ENCODE measurements at places on chromosomes 5 and 9. TPM values are rescaled to one million over a fixed set of nuclear protein-coding genes. Genes with fewer than 3 reads are reported as not detected.

PIGO gene
- total RNA-seq = 19.7 TPM

PLAC8L1 gene
- total RNA-seq = not detected

BSPRY gene
- 5.2 TPM for total RNA-seq

GRCh38 chr5:125049721-125050702, 303.6 kb upstream of the ZNF608 start:
- H3K4me1 ChIP-seq = no peaks in the 10 kb centered on the region
- no peaks in the 10 kb centered on the region for H3K27me3 ChIP-seq
- no peak overlapping the region for H3K27ac ChIP-seq
- DNase-seq = no peak
- no peak overlapping the region for H3K4me3 ChIP-seq

DNA sequence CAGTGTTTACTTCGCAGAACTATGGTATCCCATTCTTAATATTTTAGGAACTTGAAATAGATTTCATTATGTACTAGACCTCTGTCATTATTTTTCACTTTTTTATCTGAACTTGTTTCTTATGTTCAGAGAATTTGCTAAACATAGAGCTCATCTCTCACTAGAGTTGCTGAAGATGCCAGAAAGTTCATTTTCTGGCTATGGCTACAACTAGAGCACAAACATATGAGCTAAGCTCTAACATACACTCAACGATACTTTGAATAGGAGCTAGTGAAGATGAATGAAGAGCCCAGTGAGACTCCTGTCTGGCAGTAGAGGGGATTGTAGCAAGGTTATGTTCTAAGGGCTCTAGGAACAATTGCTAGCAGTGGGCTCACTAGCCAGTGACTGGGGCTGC, 582.2 kb downstream of the KIF4B start:
- H3K27ac ChIP-seq = no peak overlapping the region
- H3K4me3 ChIP-seq = no peak overlapping the region
- H3K27me3 ChIP-seq = no peaks in the 10 kb centered on the region
- no peaks in the 10 kb centered on the region for H3K4me1 ChIP-seq
- no peaks in the 10 kb centered on the region for H3K36me3 ChIP-seq
- no peak for DNase-seq

DNA sequence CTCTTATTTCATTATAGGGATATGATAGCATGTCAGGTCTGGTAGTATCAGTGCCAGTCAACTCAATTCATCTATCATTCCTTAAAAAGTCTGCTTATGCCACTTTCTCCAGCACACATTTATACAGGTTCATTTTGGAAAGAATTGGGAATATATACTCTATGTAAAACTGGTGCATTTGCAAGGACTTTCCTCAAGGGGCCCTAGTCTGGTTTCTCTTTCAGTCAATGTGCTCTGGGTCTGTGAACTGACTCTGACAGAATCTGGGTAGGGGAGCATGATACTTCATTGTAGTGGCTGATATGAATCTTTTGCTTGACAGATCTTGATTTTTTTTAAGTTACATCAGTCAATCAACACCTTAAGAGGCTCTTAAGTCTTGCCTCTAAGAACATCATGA, 313.9 kb downstream of the HTR1A start:
- H3K36me3 ChIP-seq = no peaks in the 10 kb centered on the region
- H3K4me3 ChIP-seq = no peak overlapping the region
- no peaks in the 10 kb centered on the region for H3K4me1 ChIP-seq
- H3K27ac ChIP-seq = no peak overlapping the region
- no peak for DNase-seq

GRCh38 chr5:174553556-174553955, 170.8 kb upstream of the MSX2 start:
- no peaks in the 10 kb centered on the region for H3K4me1 ChIP-seq
- H3K27ac ChIP-seq = no peak overlapping the region
- no peak overlapping the region for H3K4me3 ChIP-seq
- DNase-seq = peak; percentile 25
- peaks cover 5% of the 10 kb centered on the region for H3K27me3 ChIP-seq
- no peaks in the 10 kb centered on the region for H3K36me3 ChIP-seq

DNA sequence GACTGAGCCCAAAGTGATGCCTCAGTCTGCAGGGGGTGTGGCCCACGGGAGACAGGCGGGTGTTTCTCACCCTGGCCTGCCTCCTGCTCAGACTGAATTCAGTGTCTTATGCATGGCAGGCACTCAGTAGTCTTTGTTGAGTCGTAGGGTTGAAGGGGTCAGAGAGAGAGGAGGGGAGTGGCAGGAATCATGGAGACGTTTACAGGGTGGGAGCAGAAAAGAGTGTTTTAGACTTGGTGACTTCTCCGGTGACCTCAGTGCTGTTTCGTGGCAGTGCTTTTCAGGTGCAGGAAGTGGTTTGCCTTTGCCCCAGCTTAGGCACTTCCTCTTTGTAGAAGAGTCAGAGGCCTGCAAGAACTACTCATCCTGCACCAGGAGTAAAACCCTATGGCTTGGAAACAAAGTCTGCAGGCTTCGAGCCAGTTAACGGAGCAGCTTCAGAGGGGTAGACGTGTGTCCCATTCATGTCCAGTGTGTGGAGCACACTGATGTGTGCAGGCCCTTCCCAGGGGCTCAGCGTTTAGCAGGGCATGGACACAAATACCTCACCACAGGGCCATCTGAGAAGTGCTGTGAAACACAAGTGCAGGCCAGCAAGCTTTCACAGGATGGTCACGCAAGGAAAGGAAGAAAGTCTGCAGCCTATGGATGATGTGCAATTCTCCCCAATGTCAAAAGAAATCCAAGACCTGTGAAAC, 24.5 kb upstream of the SEMA4D start:
- H3K27me3 ChIP-seq = no peaks in the 10 kb centered on the region
- DNase-seq = no peak
- H3K27ac ChIP-seq = no peak overlapping the region
- H3K4me3 ChIP-seq = no peak overlapping the region
- H3K36me3 ChIP-seq = no peaks in the 10 kb centered on the region

DNA sequence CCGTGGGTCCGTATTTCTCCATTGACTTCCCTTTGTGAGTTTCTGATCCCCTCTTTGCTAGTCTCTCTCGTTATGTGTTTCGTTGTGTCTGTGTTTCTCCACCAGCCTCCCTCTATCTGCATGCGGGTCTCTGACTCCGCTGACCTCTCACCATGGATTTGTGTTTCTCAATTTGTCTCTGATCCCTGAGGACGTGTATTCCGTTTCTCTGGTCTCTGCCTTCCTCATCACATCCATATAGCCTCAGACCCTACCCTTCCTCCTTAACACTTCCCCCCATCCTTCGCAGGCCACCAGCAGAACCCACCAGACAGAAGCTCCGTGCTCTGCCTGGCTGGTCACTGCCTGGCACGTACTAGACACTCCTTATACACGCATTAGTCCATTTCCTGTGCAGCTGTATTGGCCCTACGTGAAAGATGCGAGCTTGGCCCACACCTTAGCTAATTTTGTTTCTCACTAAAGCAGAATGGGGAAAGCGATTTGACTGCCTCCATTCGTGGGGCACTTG, 631 bp downstream of the B4GALT7 start:
- DNase-seq = no peak
- peaks cover 22% of the 10 kb centered on the region for H3K4me1 ChIP-seq
- H3K27me3 ChIP-seq = no peaks in the 10 kb centered on the region
- peak overlapping the region; percentile 27 for H3K4me3 ChIP-seq
- H3K36me3 ChIP-seq = peaks cover 13% of the 10 kb centered on the region

GRCh38 chr5:14895301-14895700, 23.7 kb upstream of the ANKH start:
- H3K27me3 ChIP-seq = no peaks in the 10 kb centered on the region
- H3K4me1 ChIP-seq = no peaks in the 10 kb centered on the region
- H3K36me3 ChIP-seq = no peaks in the 10 kb centered on the region
- H3K4me3 ChIP-seq = no peak overlapping the region

DNA sequence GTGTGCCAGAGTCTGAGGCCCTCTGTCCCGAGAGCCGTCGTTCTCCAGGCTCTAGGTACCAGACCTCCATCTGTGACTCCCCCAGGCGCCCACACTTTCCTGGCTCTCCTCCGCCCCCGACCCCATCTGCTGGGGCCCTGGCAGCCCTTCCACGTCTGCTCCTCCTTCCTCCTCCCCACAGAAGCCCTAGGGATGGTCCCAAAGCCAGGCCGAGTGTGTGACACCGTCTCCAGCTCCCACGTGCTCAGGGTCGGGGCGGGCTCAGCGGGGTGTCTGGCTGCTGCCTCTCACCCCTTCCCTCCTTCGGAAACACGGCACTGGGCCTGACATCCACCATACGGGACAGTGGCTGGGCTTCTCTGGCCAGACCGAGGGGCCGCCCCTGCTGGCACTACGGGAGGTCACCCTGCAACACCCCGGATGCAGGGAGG, 20.5 kb upstream of the SLC6A19 start:
- DNase-seq = no peak
- H3K4me1 ChIP-seq = peaks cover 5% of the 10 kb centered on the region
- no peaks in the 10 kb centered on the region for H3K27me3 ChIP-seq
- H3K27ac ChIP-seq = no peak overlapping the region
- no peaks in the 10 kb centered on the region for H3K36me3 ChIP-seq
- no peak overlapping the region for H3K4me3 ChIP-seq
